Activated CD4-positive, alpha-beta T cell treated with anti-CD3 and anti-CD28 coated beads for 36 hours (primary cell): ENCODE measurements at places on chromosomes 6 and 20. TPM values are rescaled to one million over a fixed set of nuclear protein-coding genes. Genes with fewer than 3 reads are reported as not detected.

DNA sequence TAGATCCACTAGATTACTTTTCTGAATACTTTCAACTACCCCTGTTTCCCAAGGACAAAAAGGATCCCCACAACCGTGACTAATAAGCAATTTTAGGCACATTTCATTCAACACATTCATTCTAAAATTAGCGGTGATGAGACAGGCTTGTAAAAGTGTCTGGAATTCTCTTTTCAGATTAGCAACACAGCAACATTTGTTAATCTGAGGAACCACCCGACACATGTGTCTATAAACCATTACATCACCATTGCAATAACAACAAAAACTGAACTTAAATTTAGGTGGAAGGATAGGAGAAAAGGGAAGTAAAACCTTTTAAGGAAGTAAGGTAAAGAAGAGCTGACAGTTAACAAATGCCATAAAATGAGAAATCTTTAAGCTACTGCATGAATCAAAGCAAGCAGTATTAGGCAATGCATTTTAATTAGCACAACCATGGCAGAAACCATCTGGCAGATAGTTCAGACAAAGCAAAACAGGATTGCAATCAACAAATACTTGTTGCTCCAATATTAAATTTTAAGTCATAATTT lies 49.1 kb downstream of the MAP3K7 start:
- peaks cover 6% of the 10 kb centered on the region for H3K36me3 ChIP-seq
- H3K4me3 ChIP-seq: no peak overlapping the region
- no peak overlapping the region for H3K27ac ChIP-seq
- no peaks in the 10 kb centered on the region for H3K27me3 ChIP-seq
- peaks cover 2% of the 10 kb centered on the region for H3K4me1 ChIP-seq

VWA7 gene
- 1.5 TPM for total RNA-seq

DNA sequence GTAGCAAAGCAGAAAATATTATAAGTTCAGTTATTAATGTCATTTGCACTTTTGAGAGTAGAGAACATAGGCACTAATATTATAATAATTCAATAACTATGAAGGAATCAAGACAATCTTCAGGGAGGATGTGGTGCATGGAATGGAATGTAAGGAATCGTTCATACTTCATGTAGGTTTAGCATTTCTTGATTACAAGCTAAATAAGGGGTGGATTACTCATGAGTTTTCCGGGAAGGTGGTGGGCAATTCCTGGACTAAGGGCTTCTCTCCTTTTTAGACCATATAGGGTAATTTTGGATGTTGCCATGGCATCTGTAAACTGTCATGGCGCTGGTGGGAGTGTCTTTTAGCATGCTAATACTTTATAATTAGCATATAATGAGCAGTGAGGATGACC lies 9.1 kb upstream of the BTNL2 start:
- no peak overlapping the region for H3K4me3 ChIP-seq
- H3K27ac ChIP-seq: no peak overlapping the region
- peaks cover 3% of the 10 kb centered on the region for H3K4me1 ChIP-seq
- no peaks in the 10 kb centered on the region for H3K36me3 ChIP-seq

DNA sequence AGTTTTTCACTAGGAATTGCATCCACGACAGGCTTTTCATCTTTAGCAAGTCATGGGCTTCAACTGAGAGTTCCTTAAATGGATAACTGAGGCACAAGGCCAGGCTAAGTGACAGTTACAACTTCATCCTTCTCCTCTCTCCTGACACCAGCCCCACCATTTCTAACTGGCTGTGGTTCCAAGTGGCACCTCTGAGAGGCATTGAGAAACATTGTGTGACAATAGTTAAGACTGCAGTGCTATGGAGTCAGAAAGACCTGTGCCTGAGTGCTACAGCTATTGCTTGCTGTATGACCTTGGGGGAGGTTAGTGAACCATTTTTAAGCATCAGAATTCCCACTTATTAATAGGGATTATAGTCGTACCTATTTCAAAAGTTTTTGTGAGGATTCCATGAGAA lies 26.2 kb upstream of the MLIP start:
- H3K27ac ChIP-seq: no peak overlapping the region
- no peaks in the 10 kb centered on the region for H3K4me1 ChIP-seq
- no peak overlapping the region for H3K4me3 ChIP-seq
- DNase-seq: no peak
- H3K27me3 ChIP-seq: peaks cover 6% of the 10 kb centered on the region

CRYBG1 gene
- total RNA-seq: 26.6 TPM

DNA sequence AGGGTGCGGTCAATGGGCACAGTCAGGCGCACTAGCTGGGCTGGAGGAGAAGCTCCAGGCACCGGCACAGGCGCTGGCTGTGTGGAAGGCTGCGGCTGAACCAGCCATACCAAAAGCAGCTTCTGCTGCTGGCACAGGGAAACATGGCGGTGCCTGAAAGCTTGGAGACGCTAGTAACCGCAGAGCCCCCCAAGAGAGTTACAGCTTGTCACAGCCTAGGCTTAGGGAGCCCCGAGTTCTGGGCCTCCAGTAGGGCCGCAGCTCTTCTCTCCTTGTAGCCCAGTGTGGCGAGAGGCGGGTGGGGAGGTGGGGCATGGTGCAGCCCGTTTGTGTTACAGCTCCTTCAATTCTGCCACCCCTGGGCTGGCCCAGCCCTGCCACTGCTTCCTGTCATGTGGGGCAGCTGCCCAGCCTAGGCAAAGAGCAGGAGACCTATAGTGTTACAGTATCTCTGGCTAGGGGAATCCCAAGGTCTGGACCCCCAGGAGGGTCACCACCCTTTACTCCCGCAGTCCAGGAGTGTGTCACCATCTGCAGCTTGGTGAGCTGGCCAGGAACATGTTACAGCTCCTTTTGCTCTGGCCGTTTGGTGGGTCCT lies 58.6 kb upstream of the MANEA start:
- peaks cover 2% of the 10 kb centered on the region for H3K27me3 ChIP-seq
- no peak overlapping the region for H3K4me3 ChIP-seq
- DNase-seq: no peak
- H3K27ac ChIP-seq: no peak overlapping the region

DNA sequence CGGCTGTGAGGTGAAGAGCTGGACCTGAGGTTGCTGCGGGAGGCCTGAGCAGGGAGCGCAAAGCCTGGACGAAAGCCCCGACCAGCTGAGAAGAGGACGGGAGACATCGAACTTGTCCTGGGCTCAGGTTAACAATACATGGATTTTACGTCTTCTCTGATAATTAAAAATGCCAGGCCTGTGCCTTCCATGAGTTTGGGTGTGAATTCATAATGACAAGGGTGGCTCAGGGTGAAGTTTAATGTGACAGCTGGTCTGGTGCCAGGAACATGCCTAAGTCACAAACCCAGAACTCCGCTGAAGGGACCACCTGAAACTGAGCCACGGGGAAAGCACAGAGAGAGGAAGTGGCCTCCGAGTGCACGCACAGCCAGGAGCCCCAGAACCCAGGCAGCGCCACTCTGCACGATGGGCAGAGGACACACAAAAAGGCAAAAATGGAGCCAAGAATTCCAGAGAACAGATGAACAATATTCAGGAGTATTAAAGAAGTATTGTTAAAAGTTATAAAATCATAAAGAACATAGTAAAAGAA lies 150.1 kb upstream of the RPS6KA2 start:
- DNase-seq: no peak
- H3K36me3 ChIP-seq: no peaks in the 10 kb centered on the region
- H3K27me3 ChIP-seq: no peaks in the 10 kb centered on the region
- no peaks in the 10 kb centered on the region for H3K4me1 ChIP-seq
- no peak overlapping the region for H3K4me3 ChIP-seq

DNA sequence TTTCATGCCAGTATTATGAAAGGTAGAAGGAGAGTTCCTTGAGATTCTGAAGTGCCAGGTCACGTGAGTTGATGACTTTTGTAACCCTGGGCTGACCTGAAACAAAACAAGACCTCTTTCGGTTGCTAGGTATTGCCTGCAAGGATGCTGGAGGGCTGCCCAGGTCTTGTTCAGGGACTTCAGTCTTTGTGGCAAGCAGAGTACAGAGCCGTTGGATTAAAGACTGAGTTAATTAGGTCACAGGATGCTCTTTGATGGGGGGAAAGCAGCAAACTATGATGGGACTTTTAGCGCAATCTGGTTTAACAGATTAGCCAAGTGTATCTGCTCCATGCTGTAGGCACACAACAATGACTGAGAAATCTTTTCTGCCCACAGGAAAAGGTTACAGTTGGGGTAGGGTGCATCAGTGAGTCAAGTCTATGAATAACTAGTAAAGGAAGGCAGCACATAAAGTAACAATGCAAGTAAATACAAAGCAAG lies 12.8 kb upstream of the ELOVL5 start:
- H3K27ac ChIP-seq: peak overlapping the region; percentile 88
- H3K36me3 ChIP-seq: no peaks in the 10 kb centered on the region
- DNase-seq: peak; percentile 67
- peak overlapping the region; percentile 32 for H3K4me3 ChIP-seq

GRCh38 chr6:2448826-2449571 lies 203.6 kb upstream of the GMDS start:
- no peaks in the 10 kb centered on the region for H3K36me3 ChIP-seq
- DNase-seq: peak; percentile 41
- peak overlapping the region; percentile 24 for H3K4me3 ChIP-seq

- no peaks in the 10 kb centered on the region for H3K36me3 ChIP-seq
- peaks cover 22% of the 10 kb centered on the region for H3K27me3 ChIP-seq
- no peaks in the 10 kb centered on the region for H3K4me1 ChIP-seq
- H3K4me3 ChIP-seq: no peak overlapping the region
- H3K27ac ChIP-seq: no peak overlapping the region
Observed at GRCh38 chr20:46433051-46433450, 26.6 kb upstream of the ELMO2 start.

- no peaks in the 10 kb centered on the region for H3K27me3 ChIP-seq
- peaks cover 20% of the 10 kb centered on the region for H3K36me3 ChIP-seq
- no peak overlapping the region for H3K27ac ChIP-seq
- DNase-seq: no peak
Observed at GRCh38 chr20:3572151-3572550, 91.0 kb downstream of the GFRA4 start.

DNA sequence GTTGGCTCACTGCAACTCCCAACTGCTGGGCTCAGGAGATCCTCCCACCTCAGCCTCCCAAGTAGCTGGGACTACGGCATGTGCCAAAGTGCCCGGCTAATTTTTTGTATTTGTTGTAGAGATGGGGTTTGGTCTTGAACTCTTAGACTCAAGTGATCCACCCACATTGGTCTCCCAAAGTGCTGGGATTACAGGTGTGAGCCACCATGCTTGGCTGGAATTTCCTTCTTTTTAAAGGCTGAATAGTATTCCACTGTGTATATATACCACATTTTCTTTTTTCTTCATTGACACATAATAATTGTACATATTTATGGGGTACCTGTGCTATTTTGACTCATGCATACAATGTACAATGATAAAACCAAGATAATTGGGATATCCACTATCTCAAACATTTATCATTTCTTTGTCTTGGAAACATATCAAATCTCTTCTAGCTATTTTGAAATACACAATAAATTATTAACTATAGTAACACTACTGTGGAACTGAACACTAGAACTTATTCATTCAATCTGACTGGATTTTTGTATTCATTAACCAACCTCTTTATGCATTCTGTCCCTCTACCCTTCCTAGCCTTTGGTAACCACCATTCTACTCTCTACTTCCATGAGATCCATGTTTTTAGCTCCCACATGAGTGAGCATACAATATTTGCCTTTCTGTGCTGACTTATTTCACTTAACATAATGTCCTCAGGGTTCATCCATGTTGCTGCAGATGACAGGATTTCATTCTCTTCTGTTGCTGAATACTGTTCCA lies 7.8 kb downstream of the MDC1 start:
- no peak overlapping the region for H3K4me3 ChIP-seq
- no peak overlapping the region for H3K27ac ChIP-seq
- H3K27me3 ChIP-seq: no peaks in the 10 kb centered on the region
- peaks cover 67% of the 10 kb centered on the region for H3K36me3 ChIP-seq
- peaks cover 8% of the 10 kb centered on the region for H3K4me1 ChIP-seq
- no peak for DNase-seq

GRCh38 chr6:36160147-36160760 lies 29.9 kb downstream of the MAPK13 start:
- no peaks in the 10 kb centered on the region for H3K27me3 ChIP-seq
- H3K36me3 ChIP-seq: peaks cover 4% of the 10 kb centered on the region
- no peak overlapping the region for H3K27ac ChIP-seq
- no peaks in the 10 kb centered on the region for H3K4me1 ChIP-seq
- DNase-seq: no peak

DNA sequence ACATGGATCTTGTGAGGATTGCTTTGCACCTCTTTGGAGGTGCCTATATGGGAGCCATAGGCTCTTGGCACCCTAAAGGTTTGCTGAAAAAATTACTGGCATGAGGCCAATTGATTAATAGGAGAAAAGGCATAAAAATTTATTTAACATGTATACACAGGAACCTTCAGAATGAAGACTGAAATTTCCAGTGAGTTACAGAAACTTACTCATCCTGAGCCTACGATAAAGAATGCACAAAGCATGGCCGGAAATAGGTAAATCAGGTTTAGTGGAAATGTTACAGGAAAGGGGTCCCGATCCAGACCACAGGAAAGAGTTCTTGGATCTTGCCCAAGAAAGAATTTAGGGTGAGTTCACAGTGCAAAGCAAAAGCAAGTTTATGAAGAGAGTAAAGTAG lies 625.3 kb downstream of the MMUT start:
- H3K4me1 ChIP-seq: no peaks in the 10 kb centered on the region
- no peaks in the 10 kb centered on the region for H3K36me3 ChIP-seq
- no peak overlapping the region for H3K4me3 ChIP-seq

- no peak overlapping the region for H3K27ac ChIP-seq
- peaks cover 9% of the 10 kb centered on the region for H3K27me3 ChIP-seq
- no peak for DNase-seq
- no peak overlapping the region for H3K4me3 ChIP-seq
Observed at GRCh38 chr20:61203320-61203719, 48.7 kb upstream of the CDH4 start.
